Panc1 (cell line): ENCODE measurements at places on chromosomes 12 and 14. TPM values are rescaled to one million over a fixed set of nuclear protein-coding genes. Genes with fewer than 3 reads are reported as not detected.
A peak's percentile ranks its signal among the peaks of the same experiment; 100 is the strongest.

CLEC14A gene
- 0.10 TPM for total RNA-seq

REP15 gene
- total RNA-seq: 1.9 TPM

CLEC7A gene
- not detected for total RNA-seq

RNF212B gene
- total RNA-seq: not detected

PLEKHD1 gene
- total RNA-seq: 0.08 TPM

AVPR1A gene
- 0.10 TPM for total RNA-seq

KLRC4 gene
- total RNA-seq: 1.4 TPM

DNA sequence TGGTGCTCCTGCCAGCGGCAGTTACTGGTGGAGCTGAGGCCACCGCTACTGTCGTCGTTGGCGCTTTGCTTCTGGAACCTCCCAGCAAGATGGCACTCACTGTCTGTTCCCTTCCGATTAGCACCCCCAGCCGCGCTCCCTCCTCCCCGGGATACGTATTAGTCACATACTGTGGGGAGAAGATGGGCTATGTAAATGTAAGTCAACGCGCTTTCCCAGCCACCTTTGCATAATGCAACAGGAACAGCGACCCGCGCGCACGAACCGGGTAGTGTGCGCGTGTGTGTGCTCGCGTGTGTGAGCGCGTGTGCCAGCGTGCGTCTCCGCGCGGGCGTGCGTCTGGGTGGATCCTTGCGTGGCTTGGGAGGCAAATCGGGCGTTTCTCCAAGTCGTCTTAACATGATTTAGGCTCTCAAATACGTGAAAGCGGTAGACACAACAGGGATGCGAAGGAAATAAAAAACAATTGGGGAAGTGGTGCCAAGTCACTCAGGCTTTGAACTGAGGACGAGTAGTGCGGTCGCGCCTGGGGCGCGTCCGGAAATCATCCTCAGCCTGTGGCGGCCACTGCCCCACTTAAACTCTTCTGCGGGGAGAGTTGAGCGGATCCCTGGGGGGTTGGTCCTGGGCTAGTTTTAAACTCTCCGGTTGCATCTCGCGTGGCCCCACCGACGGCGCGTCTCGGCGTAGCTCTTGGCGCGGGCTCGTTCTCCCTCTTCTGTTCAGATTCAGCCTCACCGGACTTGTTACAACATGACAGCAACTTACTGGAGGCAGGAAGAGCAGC is 1.8 kb downstream of the FLRT2 start:
- no peaks in the 10 kb centered on the region for H3K36me3 ChIP-seq
- DNase-seq: no peak
- H3K27ac ChIP-seq: no peak overlapping the region
- H3K4me3 ChIP-seq: peak overlapping the region; percentile 72
- peaks cover 5% of the 10 kb centered on the region for H3K27me3 ChIP-seq
- peaks cover 10% of the 10 kb centered on the region for H3K4me1 ChIP-seq

GRCh38 chr14:57979376-57980048 is 113.6 kb upstream of the SLC35F4 start:
- H3K27ac ChIP-seq: no peak overlapping the region
- H3K27me3 ChIP-seq: no peaks in the 10 kb centered on the region; the same call in 1 of the 2 replicates
- H3K4me3 ChIP-seq: no peak overlapping the region
- H3K36me3 ChIP-seq: no peaks in the 10 kb centered on the region
- DNase-seq: no peak

DNA sequence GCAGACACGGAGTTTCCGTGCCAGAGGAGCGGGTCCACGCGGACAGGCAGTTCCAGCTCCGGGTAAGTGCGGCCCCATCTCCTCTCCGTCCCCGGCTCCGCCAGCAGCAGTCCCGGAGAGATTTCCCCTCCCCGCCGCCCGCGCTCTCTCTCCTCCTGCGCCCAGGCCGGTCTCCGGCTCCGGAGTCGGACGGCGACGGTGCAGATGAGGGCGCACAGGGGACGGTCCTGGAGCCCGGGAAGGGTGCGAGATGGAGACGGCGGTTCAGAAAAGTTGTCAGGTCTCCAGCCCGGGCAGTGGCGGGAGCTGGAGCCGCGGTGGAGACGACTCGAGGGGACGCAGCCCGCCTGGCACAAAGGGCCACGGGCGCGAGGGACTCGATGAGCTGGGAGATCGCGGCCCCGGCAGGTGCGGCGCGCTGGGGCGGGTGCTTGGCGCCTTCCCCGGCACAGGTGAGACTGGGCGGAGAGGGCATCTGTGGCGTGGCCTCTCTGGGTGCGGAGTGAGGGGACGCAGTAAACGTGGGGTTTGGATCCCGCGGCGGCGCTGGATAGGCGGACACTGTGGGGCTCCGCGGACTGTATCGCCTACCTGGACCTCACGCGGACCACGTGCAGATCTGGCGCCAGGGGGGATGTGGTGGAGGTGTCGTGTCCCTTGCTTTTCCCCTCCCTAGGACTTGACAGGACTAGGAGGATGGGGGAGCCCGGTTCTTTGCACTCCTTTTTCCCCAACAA is 1540.3 kb upstream of the TMEM132C start:
- H3K4me3 ChIP-seq: no peak overlapping the region
- H3K4me1 ChIP-seq: no peaks in the 10 kb centered on the region
- H3K27me3 ChIP-seq: no peaks in the 10 kb centered on the region
- no peaks in the 10 kb centered on the region for H3K36me3 ChIP-seq
- no peak for DNase-seq

DNA sequence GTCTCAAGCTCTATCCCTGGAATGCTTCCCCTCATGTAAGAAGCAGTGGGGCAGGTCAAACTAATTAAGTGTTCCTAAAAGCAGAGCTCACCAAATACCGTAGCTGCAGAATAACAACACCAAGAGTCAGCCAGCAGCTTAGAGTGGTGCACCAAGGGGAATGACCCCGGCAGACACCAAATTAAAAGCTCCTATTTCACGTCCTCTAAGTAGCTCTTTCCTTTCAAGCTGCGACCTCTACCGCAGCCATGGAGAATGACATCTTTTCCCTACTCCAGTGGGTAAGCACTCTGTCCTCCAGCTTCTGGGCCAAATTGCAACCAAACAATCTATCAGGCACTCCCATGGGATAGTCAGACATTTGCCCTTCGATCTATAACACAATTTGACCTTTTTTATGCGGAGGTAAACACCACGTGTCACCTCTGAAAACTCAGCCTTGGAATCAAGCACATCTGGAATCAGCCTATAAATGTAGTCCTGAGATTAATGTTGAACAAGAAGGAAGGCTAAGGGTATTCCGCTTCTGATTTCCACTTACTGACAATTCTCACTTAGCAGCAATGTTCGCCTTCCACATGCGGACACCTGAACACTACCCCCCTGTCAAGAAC is 67.6 kb upstream of the CDKN3 start:
- H3K4me3 ChIP-seq: no peak overlapping the region
- peak; percentile 22 for DNase-seq
- H3K27ac ChIP-seq: no peak overlapping the region
- H3K36me3 ChIP-seq: no peaks in the 10 kb centered on the region
- H3K4me1 ChIP-seq: no peaks in the 10 kb centered on the region; the same call in 1 of the 2 replicates
- H3K27me3 ChIP-seq: no peaks in the 10 kb centered on the region

DNA sequence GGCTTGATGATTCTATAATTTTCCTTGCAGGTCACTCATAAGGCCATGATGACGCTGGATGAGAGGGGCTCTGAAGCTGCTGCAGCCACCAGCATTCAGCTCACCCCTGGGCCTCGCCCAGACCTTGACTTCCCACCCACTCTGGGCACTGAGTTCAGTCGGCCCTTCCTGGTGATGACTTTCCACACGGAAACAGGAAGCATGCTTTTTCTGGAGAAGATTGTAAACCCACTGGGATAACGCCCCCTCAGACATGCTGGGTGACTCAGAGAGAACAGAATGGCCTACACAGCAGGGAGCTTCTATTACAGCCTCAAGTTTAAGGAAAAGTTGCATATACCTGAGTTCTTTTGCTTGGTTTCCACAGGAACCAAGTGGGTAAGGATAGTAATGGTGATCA is 34.3 kb downstream of the SERPINA3 start:
- no peak for DNase-seq
- H3K27ac ChIP-seq: no peak overlapping the region
- H3K4me1 ChIP-seq: no peaks in the 10 kb centered on the region

DNA sequence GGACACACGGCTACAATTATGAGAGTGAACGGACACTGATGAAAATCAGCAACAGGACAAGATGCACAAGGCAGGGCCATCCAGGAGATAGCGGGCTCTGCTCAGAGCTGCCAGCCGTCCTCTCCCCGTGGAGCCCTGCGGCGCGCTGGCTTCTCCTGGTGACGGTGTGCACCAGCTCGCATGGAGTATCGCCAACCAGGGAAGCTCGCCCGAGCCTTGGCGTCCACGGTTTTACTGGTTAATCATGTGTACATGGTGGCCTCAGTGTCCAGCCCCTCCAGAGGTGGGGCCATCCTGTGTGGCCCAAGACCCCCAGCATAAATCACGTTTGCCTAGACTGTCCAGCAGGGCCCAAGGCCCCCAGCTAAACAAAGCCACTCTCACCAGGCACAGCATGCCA is 31.2 kb upstream of the DYNC1H1 start:
- H3K4me3 ChIP-seq: no peak overlapping the region
- no peaks in the 10 kb centered on the region for H3K36me3 ChIP-seq
- H3K4me1 ChIP-seq: no peaks in the 10 kb centered on the region
- H3K27me3 ChIP-seq: no peaks in the 10 kb centered on the region
- no peak for DNase-seq

GRCh38 chr14:101838476-101838875 is 77.0 kb downstream of the PPP2R5C start:
- DNase-seq: no peak
- no peak overlapping the region for H3K27ac ChIP-seq
- H3K27me3 ChIP-seq: no peaks in the 10 kb centered on the region
- H3K4me1 ChIP-seq: no peaks in the 10 kb centered on the region

DNA sequence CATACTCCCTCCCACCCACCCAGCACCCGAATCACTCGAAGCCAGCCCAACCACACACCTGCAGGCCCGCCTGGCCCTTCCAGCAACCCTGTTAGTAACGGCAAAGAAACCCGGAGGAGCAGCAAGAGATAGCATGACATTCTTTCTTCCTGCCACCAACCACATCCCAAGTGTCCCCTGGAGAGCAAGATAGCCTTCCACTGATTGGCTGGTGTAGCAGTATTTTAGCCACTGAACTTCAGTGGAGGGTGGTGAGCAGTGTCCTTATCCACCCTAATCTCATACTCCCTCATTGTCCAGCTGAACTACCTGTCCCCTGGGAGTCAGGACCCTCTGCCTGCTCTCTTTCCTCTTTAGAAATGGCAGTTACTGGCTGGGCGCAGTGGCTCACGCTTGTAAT is 769 bp upstream of the SLC39A5 start:
- DNase-seq: no peak
- H3K4me3 ChIP-seq: no peak overlapping the region
- peaks cover 6% of the 10 kb centered on the region for H3K4me1 ChIP-seq
- H3K36me3 ChIP-seq: no peaks in the 10 kb centered on the region; the same call in 1 of the 2 replicates
- no peaks in the 10 kb centered on the region for H3K27me3 ChIP-seq
- H3K27ac ChIP-seq: no peak overlapping the region

- H3K4me3 ChIP-seq: no peak overlapping the region
- H3K27me3 ChIP-seq: no peaks in the 10 kb centered on the region
- no peaks in the 10 kb centered on the region for H3K36me3 ChIP-seq
- no peak for DNase-seq
- no peak overlapping the region for H3K27ac ChIP-seq
Measured at GRCh38 chr14:104075530-104076151, 9.9 kb upstream of the ASPG start.

- H3K27me3 ChIP-seq: no peaks in the 10 kb centered on the region
- no peaks in the 10 kb centered on the region for H3K36me3 ChIP-seq
- DNase-seq: no peak
- H3K27ac ChIP-seq: no peak overlapping the region
- no peaks in the 10 kb centered on the region for H3K4me1 ChIP-seq
- H3K4me3 ChIP-seq: no peak overlapping the region
Measured at GRCh38 chr12:120928864-120929652, 24.9 kb upstream of the SPPL3 start.

DNA sequence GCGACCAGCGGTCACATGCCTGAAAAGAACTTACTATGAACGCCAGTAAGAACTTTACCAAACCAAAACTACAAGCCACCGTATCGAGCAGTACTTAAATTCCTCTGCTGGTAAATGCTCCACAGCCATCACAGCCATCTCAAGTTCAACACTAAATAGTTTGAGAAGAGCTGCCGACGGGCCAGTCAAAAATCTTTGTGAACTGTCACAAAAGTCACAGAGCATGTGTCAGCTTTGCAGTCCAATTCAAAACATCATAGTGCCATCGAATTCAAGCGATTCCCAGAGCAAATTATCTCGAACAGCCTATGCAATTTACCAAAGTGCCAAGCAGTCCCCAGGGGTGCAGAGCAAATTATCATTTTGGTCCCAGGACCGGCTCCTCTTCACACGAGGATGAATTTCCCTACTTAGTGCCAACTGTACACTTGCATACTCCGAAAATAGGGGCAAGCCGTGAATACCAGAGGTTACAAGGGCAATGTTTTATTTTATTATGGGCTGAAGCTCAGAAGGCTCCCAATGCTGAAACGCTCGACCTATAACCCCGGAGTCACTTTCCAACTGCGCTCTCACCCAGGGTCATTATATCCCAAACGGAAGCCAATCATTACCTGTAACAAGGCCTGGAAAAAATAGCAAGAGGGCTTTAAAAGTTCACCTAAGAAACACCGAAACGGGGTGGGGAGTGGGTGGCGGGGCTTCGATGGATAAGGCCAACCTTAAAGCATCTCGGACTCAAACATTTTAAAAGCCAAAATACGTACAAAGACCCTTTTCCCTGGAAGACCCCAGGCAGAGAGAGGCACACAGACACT is 1.1 kb downstream of the LRP6 start:
- DNase-seq: no peak
- H3K4me1 ChIP-seq: peaks cover 6% of the 10 kb centered on the region; the same call in 1 of the 2 replicates
- H3K4me3 ChIP-seq: peak overlapping the region; percentile 82
- no peaks in the 10 kb centered on the region for H3K36me3 ChIP-seq
- H3K27me3 ChIP-seq: no peaks in the 10 kb centered on the region

GRCh38 chr12:6635856-6636531 is at the start of gene LPAR5:
LPAR5 (minus strand) TSS chr12:6635959; CDS start chr12:6621248, 14,711 bp downstream.
- H3K4me1 ChIP-seq: no peaks in the 10 kb centered on the region
- H3K27ac ChIP-seq: no peak within 1 kb of the TSS
- no peak for DNase-seq
- no peak within 1 kb of the TSS for H3K4me3 ChIP-seq
- H3K36me3 ChIP-seq: no peaks in the 10 kb centered on the region

- H3K27ac ChIP-seq: peak overlapping the region; percentile 96
- no peaks in the 10 kb centered on the region for H3K27me3 ChIP-seq
- peaks cover 6% of the 10 kb centered on the region; the same call in 1 of the 2 replicates for H3K36me3 ChIP-seq
- no peak overlapping the region for H3K4me3 ChIP-seq
- DNase-seq: no peak
- H3K4me1 ChIP-seq: peaks cover 43% of the 10 kb centered on the region
Measured at GRCh38 chr12:65955452-65955851, 131.2 kb downstream of the HMGA2 start.

DNA sequence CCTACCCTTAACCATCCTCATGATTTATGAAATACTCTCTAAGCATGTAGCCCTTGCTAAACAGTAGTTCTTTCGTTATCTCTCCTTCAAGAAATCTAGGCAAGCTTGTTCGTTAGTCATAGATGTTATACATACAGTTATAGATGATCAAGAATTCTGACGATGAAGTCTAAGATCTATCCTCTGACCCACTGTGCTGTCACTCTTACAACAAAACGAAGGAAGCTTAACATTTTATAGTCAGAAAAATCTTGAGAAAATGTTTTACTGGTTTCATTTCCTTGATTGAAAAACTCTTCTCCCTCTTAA is 68.9 kb downstream of the SPPL3 start:
- H3K36me3 ChIP-seq: no peaks in the 10 kb centered on the region; the same call in 1 of the 2 replicates
- H3K4me3 ChIP-seq: no peak overlapping the region
- peaks cover 9% of the 10 kb centered on the region for H3K4me1 ChIP-seq
- H3K27ac ChIP-seq: no peak overlapping the region
- DNase-seq: no peak

- no peaks in the 10 kb centered on the region; the same call in none of the 2 replicates for H3K36me3 ChIP-seq
- no peak overlapping the region for H3K4me3 ChIP-seq
- no peaks in the 10 kb centered on the region for H3K4me1 ChIP-seq
- no peak for DNase-seq
- no peak overlapping the region for H3K27ac ChIP-seq
- no peaks in the 10 kb centered on the region for H3K27me3 ChIP-seq
Measured at GRCh38 chr14:24167469-24168114, 4.3 kb upstream of the REC8 start.
